ENCODE measurements at places on chromosomes 2 and 18. TPM values are rescaled to one million over a fixed set of nuclear protein-coding genes. Genes with fewer than 3 reads are reported as not detected.

DNA sequence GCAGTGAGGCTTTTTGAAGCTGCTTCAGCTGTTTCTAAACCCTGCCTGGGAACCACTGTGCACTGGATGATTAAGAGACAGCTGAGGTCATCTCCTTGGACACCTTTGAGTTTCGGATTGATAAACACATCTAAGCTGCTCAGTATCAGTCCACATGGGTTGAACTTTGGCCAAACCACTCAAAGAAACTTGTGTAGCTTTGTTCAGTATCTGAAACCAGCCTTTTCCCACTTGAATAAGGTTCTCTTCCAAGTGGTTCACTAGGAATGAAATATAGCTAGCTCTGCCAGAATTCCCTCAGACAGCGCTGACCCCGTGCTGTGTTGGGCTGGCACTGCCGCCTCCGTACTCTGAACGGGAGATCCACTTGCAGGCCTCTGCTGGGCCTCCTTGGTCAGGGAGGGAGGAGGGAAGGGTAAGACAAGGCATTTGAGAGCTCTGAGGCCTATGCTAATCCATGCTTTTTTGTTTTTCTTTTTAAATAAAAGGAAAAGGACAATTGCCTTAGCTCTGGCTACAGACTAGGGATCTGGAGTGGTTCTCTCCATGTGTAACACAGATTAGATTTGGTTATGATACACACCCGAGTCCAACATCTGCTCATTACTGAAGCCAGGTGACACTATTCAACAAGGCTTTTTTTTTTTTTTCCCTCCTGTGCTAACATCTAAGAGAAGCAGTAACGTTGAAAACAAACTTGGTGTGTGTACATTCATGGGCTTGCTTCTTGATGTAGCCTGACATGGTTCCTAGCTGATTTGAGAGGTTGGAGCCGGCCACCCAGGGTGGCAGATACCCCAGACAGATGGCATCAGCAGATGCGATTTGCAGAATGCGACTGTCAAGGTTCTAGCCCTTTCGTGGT, 67.7 kb downstream of the NCK2 start:
- DNase-seq = peak; percentile 74

DNA sequence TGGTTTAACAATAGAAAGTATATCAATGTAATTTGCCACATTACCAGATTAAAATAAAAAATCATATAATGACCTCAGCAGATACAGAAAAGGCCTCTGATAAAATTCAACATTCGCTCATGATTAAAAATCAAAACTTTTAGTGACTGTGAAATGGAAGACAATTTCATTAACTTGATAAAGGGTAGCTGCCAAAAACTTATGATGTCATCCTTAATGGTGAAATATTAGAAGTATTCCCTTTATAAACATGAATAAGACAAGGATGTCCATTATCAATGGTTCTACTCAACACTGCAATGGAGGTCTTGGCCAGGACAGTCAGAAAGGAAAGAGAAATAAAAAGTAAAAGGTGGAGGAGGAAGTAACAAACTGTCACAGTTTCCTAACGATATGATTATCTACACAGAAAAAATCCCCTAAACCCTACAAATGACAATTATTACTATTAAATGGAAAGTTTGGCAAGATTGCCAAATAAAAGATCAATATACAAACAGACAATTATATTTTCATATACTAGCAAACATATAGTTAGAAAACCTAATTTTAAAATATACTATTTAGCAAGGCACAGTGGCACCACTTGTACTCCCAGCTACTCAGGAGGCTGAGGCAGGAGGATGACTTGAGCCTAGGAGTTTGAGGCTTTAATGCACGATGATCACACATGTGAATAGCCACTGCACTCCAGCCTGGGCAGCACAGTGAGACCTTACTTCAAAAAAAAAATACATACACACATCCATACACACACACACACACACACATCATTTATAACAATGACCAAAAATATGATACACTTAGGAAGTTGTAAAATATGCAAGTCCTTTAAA, 12.8 kb downstream of the METTL8 start:
- no peak for DNase-seq

Gene CD8B2
- total RNA-seq = not detected

DNA sequence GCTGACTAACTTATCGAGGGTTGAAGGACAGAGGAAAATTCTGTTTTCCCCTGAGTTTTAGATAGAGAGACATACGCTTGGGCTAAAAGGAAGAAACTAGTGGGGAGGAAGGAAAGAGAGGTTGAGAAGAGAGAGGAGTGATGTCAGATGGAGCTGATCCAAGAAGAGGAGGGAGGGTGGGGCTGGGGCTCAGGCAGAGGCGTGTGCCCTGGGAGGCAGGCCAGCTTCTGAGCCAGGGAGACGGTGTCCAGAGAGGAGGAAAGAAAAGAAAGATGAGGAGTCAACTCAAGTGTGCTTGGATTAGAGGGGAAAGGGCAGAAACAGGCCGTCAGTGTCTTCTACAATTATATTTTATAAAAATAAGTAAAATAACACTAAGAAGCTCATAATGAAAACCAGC, 56.2 kb downstream of the EMILIN2 start:
- no peak for DNase-seq

Gene MC4R
- not detected for total RNA-seq

DNA sequence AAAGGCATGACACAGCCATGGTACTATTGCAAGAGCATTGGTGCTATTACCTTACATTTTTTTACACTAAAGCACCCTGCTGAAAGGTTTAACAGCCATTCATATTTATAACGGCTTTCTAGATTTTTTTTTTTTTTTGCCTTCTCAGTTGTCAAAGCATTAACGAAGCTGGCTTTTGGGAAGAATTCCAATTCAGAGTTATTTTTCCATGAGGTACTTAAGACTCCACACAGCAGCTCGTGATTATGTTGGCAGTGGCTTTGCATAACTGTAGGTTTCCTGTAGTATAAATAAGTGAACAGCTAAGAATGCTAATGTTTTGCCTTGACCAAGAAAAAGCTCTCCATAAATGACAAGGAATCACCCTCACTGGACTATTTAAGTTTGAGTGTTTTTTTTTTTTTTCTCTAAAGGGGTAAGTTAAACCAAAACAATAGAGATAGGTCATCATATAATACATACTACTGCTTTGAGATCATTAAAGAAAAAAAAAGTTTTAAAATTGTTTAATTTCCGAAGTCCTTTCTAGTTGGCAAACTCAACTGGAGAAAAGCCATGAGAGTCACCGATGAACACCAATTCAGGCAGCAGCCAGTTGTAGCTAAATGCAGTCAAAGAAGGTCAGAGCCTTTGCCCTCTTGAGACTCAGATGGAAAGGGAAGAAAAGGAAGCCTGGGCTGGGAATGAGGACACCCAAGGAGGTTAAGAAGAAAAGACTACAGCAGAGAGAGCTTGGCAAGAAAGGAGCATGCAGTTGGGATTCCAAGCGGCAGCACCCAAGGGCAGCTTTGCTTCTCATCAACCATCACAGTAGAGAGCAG, 187.4 kb upstream of the NCKAP5 start:
- DNase-seq = no peak

DNA sequence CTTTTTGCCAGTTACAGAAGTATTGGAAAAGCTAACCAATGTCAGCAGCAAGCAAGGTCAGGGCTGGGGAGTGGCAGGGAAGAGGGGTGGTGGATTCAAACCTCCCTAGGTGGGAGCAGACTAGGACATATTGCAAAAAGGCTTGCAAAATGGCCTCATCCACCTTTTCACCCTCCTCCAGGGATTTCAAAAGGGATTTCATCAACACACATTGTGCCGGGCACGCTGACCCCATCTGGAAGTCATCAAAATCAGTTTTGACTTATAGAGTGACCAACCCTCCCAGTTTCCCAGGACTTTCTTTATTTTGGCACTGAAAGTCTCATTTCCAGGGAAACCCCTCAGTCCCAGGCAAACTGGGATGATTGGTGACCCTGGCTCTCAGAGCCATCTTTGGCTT, 94.7 kb downstream of the BIN1 start:
- DNase-seq = no peak

Gene SPATA3
- not detected for total RNA-seq

Gene DDX1
- total RNA-seq = 53.1 TPM

- DNase-seq = no peak
Observed at GRCh38 chr2:173424886-173425285, 70.2 kb downstream of the CDCA7 start.

Gene HDAC4
- 39.4 TPM for total RNA-seq

Gene RAB3GAP1
- total RNA-seq = 44.5 TPM

Gene TDRD15
- 0.11 TPM for total RNA-seq

Gene MARCO
- total RNA-seq = 38.3 TPM

Gene DSG4
- not detected for total RNA-seq

GRCh38 chr18:36893227-36893626, 64.3 kb downstream of the KIAA1328 start:
- no peak for DNase-seq

Gene GKN1
- total RNA-seq = 0.31 TPM

DNA sequence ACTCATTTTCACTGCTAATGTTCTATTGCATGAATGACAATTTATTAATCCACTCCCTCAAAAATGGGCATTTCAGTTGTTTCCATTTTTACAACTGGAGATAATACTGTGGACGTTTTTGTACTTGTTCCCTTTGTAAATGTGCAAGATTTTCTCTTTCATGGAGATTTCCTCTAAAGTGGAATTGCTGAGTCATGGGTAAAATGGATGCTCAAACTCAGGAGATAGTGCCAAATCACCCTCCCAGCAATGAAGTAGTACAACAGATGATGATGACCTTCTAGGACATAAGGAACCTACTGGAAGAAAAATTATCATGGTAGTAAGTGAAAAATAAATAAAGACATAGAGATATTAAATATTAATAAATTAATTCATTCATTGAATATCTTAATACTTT, 460.8 kb upstream of the CHST9 start:
- DNase-seq = no peak

GRCh38 chr2:190853531-190854383, 26.9 kb upstream of the GLS start:
- DNase-seq = no peak

- DNase-seq = no peak
Observed at GRCh38 chr2:215799194-215799593, 214.2 kb downstream of the MREG start.

GRCh38 chr2:56784046-56784445, 600.3 kb downstream of the CCDC85A start:
- DNase-seq = no peak

GRCh38 chr18:9708057-9708433, at the start of gene RAB31:
RAB31 (plus strand) TSS chr18:9708301; CDS start chr18:9708406, 105 bp downstream.
- peak; percentile 87 for DNase-seq

DNA sequence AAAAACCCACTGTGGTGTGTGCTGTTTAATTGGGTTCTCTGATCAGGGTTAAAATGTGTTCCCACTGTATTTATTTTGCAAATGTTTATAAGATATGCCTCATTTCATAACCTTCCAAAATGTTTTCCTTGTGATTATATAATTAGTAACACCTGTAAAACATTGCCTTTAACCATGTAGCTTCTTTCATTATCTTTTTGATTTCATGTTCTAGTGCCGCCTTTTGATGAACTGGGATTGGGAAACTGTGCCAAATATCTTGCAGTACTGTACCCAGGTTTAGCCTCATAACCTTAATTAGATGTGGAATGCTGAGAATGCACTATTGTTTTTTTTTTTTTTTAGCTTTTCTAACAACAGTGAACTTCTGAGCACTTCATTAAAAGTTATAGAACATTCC, 96.9 kb downstream of the TANC1 start:
- no peak for DNase-seq
